Endothelial cell (in vitro differentiated cells): ENCODE measurements at places on chromosomes 3 and 15.
A peak's percentile ranks its signal among the peaks of the same experiment; 100 is the strongest.

- DNase-seq, result no peak
Observed at GRCh38 chr15:64847448-64847847, 5.7 kb downstream of the PLEKHO2 start.

- no peak for DNase-seq
Observed at GRCh38 chr3:124147946-124148345, 156.0 kb upstream of the ROPN1 start.

GRCh38 chr3:165128544-165128943 lies 50.2 kb upstream of the SI start:
- no peak for DNase-seq

- no peak for DNase-seq
Observed at GRCh38 chr3:11287404-11287803, 15.2 kb downstream of the ATG7 start.

DNA sequence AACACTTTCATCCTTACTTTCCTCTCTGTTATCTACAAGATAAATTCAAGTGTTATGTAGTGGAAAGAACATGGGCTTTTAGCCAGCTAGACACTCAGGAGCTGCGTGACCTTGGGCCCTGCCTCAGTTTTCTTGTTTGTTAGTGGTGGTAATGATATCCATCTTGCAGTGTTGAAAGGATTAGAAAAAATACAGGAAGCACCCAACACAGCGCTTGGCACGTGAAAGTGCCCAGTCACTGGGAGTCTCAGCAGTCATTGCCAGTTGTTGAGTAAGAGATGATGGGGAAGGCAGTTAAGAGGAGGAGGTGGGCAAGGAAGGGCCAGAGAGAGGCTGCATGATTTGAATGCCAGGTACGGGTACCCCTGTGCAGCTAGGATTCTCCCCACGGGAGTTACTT lies 5.3 kb downstream of the PDIA5 start:
- DNase-seq, result no peak

- DNase-seq, result no peak
Observed at GRCh38 chr3:10915376-10915775, 77.2 kb upstream of the SLC6A1 start.

DNA sequence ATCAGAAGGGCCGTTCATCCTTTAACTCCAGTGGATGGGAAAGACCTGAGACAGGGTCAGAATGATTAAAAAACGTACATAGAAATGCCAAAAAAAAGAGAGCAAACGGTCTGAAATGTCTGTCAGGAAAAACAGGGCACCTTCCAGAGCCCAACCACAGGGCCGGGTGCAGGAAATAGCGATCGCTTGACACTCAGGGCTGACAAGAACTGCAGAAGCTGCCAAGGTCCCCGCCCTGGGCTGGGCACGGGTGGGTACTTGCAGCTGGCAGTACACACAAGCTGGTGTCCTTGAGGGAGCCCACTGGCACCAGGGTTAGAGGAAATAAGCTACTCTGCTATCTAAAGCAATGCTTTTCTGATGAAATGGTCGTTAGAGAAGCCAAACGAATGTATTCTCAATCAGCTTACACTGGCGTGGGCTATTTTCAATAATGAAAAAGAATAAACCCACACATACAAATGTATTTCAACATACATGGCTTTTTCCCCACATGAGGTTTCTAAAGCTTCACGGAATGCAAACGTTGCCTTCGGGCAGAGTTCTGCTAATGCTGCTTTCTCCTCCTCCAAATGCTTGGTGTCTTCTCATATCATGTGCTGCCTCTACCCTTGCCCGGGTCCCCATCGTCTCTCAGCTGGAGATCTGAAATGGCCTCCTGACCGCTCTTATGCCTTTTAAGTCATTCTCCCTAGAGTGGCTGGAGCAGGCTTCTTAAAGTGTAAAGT lies 15.6 kb downstream of the FRMD4B start:
- DNase-seq, result no peak

- DNase-seq, result no peak
Observed at GRCh38 chr3:186618318-186618938, 5.6 kb downstream of the AHSG start.

DNA sequence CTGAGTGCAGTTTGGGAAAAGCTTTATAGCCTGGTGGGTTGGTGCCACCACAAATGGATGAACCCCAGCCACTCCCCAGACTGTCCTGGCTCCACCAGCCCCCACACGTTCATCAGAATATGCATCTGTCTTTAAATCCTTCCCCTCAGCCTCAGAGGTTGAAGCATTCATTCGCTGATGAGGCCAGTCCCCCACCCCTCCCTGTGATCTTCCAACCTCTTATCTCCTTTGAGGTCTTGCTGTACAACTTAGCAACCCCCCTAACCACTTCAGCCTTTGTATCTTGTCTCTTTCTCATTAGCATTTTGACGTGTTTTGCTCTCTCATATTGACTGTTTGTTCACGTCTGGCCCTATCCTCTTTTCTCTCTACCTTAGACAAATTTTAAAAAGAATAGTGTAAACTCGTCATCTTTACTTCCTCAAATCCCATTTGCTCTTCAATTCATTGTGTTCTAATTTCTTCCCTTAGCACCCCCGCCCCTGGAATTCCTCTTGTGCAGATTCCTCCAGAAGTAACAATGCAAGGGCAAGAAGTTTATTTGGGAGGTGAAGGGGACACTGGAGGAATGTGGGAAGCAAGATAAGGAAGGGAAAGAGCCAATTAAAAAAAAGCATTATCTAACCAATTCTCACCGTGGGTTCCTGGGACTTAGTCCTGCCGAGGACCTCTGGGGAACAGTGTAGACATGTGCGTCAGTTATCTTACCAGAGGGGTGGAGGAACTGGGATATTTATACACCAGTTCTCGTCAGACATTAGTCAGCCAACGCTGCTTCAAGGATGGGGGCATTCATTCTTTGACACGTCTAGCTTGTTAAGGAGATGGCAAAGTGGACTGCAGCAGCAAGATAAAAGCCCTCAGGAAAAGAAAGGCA lies 38.6 kb downstream of the MOBP start:
- DNase-seq, result no peak

GRCh38 chr3:32391643-32392535 lies at the start of gene CMTM7:
Gene CMTM7 (plus strand): TSS chr3:32391853. CDS start chr3:32391907, 54 bp downstream.
- peak; percentile 74 for DNase-seq

DNA sequence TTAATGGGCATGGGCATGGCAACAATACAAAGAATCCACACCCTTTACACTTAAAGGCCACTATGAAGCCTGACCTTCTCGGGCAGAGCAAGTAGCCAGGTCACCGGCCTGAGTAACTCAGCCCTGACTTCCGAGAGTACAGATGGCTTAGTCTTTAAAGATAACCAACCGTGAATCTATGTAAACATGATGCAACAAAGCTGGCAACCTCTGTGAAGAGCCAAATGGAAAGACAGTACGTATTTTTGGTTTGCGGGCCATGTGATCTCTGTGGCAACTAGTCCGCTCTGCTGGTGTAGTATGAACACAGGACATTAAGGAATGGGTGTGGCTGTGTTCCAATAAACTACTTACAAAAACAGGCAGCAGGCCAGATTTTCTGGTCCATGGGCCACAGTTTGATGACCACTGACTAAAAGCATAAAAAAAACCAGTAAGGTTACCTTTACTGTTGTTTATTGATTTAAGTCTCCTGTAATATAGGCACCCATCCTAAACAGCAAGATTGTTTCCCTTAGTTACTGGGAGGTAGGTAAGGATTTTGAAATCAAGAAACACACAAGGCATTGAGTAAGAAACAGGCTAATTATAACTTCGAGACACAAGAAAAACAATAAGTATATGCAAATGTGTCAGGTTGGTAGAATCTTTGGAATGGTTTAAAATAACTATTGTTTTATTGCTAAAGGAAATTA lies 14.5 kb downstream of the RIOX2 start:
- no peak for DNase-seq

DNA sequence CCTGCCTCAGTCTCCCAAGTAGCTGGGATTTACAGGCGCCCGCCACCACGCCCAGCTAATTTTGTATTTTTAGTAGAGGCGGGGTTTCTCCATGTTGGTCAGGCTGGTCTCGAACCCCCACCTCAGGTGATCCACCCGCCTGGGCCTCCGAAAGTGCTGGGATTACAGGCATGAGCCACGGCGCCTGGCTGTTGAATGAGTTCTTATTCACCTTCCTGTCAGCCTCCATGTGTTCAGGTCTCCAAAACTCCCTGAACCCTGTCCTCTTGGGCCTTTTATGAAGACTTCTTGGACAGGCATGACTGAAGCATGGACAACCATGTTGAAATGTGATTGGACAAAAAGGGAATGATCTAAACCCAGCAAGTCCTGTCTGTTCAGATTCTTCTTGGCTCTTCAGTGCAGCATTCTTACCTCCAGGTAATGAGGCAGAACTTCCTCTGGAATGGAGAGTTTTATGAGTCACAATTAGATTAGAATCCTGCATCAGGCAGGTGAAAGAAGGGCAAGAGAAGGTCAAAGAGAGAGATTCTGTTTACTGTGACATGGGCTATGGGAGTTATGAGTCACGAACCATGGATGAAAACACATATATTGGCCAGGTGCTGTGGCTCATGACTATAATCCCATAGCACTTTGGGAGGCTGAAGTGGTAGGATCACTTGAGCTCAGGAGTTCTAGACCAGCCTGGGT lies 23.1 kb upstream of the EIF4A2 start:
- DNase-seq, result no peak

GRCh38 chr3:184505076-184505878 lies 56.3 kb upstream of the EPHB3 start:
- no peak for DNase-seq
